ENCODE measurements at places on chromosomes 1 and 21.

DNA sequence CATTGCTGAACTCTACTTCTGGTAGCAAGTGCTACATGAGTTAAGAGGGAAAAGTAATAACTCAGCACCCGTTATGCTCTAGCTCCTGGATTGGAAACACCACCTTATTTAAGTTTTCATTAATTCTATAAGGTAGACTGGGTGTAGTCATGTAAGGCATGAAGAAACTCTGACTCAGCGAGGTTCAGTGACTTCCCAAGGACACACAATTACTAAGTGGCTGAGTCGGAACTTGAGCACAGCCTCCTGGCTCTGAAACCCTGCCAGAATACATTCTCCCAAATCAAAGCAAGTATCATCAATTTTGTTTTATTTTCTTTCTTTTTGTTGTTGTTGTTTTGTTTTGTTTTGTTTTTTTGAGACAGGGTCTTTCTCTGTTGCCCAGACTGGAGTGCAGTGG, 29.1 kb upstream of the SCCPDH start:
- DNase-seq, result no peak

GRCh38 chr1:6162773-6163172, 17.3 kb downstream of the CHD5 start:
- peak; percentile 90 for DNase-seq

DNA sequence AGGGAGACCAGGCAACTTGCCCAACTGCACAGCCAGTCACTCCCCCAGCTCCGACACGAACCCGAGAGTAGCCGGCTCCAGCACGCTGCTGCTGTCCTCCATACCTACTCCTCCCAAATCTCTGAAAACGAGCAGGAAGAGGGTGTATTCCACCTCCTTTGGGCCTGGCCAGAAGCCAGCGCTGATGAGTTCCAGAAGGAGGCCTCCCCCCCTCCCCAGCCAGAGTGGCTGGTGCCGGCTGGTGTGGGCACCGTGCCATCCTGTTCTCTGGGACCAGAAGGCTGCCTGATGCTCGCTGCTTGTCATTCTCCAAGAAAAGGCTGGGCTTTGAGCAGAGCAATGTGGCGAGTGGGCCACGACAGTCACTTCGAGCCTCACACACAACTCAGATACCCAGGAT, 22.2 kb downstream of the KCNN3 start:
- peak; percentile 95 for DNase-seq

- no peak for DNase-seq
Measured at GRCh38 chr1:39288735-39289465, 84.4 kb downstream of the MACF1 start.

- no peak for DNase-seq
Measured at GRCh38 chr1:3266870-3267549, 187.5 kb upstream of the ARHGEF16 start.

- DNase-seq, result no peak
Measured at GRCh38 chr1:25958465-25958864, 39.4 kb downstream of the PAFAH2 start.

- DNase-seq, result no peak
Measured at GRCh38 chr1:176847052-176847451, 317.5 kb downstream of the ASTN1 start.

DNA sequence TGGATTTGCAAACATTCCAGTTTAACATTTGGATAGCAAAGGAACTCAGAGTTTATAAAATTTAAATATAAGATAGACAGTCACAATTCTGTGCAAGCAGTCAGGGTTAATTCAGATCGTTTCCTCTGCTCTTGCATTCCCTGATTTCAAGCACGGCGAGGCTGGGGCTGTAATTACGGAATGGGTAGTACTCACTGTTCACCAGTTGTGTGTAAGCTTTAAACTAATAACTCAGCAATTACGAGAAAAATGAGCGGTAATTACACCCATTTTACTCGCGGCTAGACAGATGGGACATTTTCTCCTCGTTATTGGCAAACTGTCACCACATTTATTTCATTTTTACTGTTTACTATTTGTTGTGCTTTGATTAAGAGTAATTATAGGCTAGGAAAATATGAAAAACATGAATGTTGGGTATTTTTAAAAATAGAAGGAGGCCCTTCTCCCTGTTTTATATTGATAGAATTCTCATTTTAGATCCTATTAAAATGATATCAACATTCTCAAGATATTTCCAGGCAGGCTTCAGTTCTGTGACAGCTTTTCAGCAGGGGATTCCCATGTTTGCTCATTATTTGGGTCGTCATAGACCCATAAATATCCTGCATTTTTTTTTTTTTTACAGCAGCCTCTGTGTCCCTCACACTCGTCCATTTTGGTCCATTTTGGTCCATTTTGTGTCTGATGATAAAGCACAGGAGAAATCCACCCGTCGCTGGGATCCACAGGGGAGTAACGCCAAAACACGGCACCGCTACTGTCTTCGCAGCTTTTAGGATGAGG, 208.3 kb downstream of the DSCAM start:
- DNase-seq, result peak; percentile 66

GRCh38 chr1:245128381-245129101, 26.2 kb upstream of the KIF26B start:
- DNase-seq, result no peak

- DNase-seq, result no peak
Measured at GRCh38 chr1:174990382-174990999, 9.3 kb upstream of the CACYBP start.

DNA sequence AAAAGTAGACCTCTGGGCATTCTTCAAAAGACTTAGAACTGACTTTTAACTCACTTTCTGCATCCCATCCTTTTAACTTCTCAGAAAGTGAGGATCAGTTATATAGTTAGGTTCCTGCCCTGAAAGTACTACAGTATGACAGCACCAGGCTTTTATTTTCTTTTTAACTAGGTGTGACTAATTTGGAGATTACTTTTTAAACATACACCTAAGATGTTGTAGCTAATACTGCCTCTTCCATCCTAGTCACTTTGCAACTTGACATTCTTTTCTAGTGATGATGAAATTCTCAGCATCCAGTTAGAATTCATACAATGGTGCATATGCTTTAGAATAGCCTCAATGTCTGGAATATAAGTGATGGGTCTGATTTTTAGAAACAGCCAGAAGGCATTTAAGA, 24.6 kb downstream of the RUNX1 start:
- DNase-seq, result no peak

Data from NCI-H2171 treated with DMSO at 0.1 percent for 48 hours (cell line).